SW480 (cell line): ENCODE measurements at places on chromosomes 11 and 22.

DNA sequence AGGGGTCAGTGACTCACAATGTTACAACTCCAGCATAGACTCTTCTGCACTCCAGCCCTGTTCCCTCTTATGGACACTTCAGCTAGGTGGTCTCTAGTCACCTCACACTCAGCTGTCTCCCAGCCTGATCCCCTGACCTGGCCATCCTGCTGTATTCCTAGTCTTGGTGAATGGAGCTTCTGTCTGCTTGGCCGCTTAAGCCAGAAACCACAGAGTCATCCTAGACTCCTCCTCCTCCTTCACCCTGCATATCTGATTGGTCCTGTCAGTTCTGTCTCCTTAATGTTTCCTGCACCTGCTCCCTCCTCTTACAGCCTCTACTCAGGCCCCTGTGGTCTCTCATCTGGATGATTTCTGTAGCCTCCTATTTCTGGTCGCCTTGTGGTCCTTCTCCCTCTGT is 144.9 kb downstream of the HIPK3 start:
- peak; percentile 6 for DNase-seq

DNA sequence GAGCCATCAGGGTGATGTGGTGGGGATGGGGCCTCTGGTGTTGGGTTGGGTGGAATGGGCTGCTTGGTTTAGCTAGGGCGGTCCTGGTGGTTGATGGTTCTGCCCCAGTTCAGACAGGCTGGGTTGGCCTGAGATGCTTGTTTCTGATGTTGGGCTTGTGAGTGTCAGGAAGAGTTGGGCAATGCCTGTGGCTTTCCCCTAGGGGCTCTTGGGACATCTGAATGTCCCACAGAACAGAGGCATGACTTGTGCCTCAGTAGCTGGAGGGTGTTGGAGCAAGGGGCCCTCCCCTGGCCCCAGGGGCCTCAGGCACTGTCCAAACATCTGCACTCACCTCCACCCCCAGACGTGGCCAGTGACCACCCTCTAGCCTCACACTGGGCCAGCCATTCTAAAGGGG is 14.0 kb upstream of the CTSD start:
- DNase-seq: no peak

DNA sequence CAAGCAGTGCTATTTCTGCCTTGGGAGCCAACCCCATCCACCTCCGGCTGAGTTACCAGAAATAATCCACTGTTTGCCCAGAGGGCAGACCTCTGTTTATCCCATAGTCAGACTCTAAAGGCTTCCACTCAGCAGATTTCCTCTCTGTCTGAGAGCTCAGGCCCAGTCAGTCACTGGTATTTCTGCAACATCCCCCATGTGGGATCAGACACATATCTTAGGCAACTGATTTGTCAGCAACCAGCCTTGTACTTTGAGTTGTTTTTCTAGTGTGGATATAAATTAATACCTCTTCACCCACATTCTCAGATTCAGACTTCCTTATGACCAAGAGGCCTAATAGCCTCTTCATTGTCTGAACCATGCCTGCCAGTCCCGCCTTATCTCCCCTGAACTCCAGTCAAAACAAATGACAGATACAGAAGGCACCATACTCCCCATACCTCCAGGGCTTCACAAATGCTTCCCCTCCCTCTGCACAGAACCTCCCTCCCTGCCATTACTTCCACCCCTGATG is 193.6 kb downstream of the FAM76B start:
- DNase-seq: no peak

DNA sequence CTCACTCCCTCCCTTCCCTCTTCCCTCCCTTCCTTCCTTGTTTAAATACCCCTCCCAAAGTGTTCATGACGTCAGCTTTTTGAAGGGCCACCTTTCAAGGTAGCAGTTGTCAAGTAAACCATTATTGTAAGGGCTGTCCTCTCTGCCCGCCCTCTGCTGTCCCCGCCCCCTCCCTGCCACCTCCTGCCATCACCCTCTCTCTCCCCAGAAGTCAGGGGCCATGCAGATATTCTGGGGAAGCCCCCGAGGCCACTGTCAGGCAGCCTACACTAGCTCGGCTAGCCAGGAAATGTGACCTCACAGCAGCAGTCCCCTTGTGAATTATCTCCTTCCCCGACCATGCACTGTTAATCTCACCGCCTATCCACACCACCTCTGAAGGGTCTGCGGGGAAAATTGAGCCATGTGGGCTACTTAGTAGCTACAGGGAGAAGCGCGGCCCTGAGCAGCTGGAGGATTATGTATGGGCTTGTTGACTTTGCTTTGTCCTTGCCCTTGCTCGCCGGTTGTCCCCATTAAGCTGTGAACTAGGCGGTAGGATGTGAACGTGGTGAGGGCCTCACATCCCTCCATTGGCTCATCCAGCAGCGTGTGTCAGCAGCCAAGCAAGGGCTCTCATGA is 42.1 kb upstream of the ATXN10 start:
- DNase-seq: no peak

GRCh38 chr11:72037554-72038311 is 39.0 kb downstream of the IL18BP start:
- DNase-seq: no peak
